ENCODE measurements at places on chromosomes 3 and 15.

DNA sequence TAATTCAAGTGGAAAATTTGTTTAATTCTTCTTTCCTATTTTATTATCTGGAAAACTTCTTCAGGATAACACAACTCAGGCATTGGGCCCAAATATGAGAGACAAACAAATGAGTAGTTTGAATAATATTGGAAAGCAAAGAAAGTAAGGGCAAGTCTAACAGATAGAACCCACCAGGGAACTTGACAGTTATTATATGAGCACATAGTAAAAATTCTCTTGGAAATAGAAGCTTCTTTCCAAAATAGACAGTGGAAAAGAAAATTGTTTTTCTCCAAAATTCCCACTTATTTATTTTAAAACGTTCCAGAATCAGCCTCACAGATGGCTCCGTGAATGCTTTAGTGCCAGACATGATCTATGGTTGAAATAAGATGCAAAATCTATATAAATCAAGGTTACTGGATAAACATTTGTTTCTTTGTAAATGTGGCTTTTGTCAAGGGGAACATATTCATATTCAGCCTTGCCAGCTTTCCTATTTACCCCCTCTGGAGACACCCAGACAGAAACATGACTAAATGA lies 23.9 kb downstream of the LDHAL6B start:
- no peak for DNase-seq

GRCh38 chr3:190995156-190995555 lies 132.7 kb upstream of the GMNC start:
- no peak for DNase-seq

- no peak for DNase-seq
These were observed 42.5 kb upstream of the SRGAP3 start for GRCh38 chr3:9291821-9292410.

DNA sequence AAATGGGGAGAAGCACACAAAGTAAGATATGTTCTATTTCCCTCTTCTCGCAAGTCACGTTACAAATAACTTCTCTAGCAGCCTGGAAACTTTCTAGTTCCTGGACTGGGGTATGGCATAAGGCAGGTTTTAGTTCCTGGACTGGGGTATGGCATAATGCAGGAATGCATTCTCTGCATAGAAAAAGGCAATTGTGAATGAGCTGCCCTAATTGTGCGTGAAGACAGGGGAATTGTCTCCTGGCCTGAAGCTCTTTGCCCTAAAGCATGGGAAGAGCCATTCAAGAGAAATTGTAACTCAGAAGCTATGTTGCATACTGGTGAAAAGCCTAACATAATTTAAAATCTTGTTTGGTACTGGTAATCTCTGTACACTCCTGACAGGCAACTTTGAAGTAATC lies 54.3 kb upstream of the CBLB start:
- no peak for DNase-seq

GRCh38 chr15:64905119-64905831 lies 6.4 kb upstream of the ANKDD1A start:
- peak; percentile 88 for DNase-seq

GRCh38 chr3:49930168-49930690 lies 618 bp upstream of the MON1A start:
- no peak for DNase-seq

DNA sequence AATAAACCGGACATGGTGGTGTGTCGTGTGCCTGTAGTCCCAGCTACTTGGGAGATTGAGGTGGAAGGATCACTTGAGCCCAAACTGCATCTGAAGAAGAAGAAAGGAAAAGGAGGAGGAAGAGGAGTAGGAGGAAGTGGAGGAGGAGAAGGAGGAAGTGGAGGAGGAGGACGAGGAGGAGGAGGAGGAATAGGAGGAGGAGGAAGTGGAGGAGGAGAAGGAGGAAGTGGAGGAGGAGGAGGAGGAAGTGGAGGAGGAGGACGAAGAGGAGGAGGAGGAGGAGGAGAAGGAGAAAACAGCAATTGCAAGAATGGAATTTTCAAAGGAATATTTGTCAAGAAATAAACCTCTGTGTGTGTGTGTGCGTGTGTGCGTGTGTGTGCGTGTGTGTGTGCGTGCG lies 528.6 kb downstream of the CADM2 start:
- no peak for DNase-seq

DNA sequence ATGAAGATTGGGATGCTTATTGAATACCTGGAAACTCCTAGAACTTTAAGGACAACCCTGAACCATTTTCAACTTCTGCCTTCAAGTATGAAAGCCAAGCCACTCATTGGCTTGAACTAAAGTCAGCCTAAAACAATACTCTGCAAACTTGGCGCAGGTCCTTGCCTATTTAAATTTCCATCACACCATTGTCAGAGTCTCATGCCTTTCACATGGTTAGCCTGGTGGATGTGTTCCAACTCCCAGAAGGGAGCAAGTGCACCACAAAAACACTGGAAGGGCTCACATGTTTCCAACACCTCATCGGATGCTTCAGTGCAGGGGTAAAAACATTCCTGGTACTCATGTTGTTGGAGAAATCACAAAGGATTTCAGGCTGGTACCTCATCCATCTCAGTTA lies 511.6 kb upstream of the MDFIC2 start:
- DNase-seq = no peak

GRCh38 chr3:67018789-67019526 lies 20.9 kb downstream of the KBTBD8 start:
- DNase-seq = no peak

DNA sequence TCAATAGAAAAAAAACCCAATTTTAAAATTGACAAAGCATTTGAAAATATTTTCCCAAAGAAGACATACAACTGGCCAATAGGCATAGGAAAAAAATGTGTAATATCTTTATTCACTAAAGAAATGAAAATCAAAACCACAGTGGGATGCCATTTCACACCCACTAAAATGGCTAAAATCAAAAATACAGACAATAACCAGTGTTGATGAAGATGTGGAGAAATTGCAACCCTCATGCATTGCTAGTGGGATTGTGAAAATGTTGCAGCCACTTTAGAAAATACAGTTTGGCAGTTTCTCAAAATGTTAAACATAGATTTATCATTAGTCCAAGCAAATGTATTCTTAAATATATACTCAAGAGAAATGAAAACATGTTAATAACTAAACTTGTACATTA lies 315.1 kb upstream of the GPR149 start:
- DNase-seq = no peak

DNA sequence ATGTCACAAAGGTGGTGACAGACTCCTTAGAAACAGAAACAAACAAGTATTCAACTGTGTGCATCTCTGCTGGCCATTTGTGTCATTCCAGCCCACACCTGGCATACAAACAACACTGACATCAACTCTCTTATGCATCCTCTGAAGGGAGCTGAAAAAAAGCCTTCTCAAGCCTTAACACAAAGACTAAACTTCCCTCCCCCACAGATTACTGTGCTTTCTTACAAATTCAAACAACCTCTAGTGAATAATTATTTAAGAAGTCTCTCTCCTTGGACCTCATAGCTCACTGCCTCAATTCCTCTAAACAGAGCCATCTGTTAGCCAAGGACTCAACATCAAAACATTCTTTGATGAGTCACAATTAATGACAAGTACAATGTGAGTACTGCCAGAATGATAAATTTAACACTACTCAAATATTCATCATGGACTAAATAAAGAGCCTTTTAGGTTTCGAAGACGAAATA lies 132.1 kb downstream of the WDR76 start:
- DNase-seq = peak; percentile 21

DNA sequence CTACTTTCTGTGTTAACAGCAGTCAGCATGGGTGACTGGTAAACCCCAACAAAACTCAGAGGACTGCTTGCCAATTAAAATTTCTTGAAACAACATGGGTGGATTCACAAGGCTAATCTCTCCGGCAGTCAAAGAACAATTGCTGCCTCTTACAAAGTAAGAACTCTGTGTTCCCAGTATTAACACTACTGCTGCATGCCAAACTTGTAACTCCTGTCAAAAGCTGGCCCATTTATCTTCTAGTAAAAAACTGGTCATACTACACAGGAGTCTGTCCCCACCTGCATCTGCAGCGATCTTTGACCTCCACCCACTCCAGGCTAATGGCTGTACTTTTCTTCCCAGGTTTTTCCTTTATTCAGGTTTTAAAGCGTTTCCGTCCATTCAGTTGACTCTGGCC lies 8.7 kb upstream of the ZNF589 start:
- DNase-seq = peak; percentile 4

- no peak for DNase-seq
These were observed 24.5 kb downstream of the TMOD3 start for GRCh38 chr15:51853998-51854397.

DNA sequence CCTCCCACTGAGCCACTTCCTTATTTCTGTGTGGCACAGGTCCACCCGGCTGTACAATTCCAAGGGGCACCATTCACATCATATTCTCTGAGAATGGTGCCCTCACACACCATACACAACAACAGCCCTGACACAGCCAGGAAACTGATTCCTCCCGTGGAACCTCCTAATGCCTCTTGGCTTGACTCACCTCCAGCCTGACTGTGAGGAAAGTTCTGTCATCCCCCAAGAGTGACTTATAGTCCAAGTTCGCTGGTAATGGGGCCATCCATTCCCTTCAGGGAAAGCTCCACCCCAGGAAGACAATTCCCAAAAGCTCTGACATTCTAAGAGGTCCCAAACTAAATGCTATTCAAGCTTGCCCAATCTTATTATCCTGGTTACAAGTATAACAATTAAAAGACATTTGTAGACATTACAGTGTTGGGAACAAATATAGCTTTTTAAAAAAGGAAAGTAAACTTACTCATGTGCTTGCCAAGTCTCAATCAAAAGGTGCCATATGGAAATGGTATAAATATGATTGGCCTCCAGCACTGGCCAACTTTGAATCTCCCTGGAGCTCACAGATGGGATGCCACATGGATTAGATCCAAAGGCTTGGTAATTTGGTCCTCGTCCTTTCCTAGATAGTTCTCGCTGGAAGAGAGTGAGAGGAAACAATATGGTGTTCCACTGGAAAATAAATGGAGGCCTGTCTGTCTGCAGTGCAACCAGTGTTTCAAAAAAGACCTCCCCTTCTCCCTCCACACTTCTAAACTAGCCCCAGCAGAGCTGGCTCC lies 56.3 kb upstream of the PSMD6 start:
- DNase-seq = no peak

DNA sequence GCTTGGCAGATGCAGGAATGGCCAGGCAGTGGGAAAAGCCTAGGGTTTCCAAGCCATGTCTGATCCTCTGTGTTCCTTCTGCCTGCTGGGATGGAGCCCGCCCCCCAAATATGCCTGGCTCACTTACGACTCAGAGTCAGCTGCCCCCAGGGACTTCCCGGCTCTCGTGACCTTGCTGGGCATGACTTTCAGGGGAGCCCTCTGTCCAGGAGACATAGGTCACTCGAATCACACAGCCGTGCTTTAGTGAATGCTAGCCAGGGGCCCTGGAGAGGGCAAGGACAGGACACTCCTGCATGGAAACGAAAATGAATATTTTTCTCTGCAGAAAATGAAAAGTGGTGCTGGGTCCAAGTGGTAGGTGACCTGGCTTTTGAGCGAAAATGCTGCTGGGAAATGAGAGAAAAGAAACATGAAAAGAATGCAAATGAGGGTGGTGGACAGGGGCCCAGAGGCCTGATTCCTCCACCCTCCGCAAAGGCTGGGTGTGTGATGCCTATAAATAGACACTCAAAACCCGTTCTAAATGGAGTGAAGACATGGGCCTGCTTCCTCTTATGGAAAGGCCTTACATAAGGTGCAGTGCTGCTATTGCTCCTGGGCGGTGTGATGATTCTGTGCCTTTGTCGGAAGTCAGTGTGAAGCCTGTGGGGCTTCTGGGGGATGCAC lies 107.4 kb downstream of the APBA2 start:
- DNase-seq = no peak

DNA sequence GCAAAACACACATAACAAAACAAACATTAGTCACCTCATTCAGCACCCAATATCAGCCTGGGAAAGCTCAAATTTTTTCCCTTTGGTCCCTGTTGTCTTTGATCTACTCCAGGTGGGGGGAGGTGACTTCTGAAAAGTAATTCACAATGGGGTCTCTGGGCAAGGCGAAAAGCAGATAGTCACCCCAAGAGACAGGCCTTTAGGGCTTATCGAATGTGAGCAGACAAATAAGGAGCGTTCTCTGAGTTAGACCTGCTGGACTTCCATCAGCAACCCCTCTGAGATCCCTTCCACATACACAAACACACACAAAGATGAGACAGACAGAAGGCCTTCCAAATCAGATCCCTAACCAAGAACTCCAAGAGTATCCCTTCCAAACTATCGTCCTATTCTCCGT lies 171.0 kb upstream of the SMAD3 start:
- no peak for DNase-seq

- peak; percentile 83 for DNase-seq
These were observed 53.1 kb upstream of the ULK4 start for GRCh38 chr3:42014921-42015533.

- no peak for DNase-seq
These were observed 230.0 kb upstream of the TOPAZ1 start for GRCh38 chr3:44011680-44012079.

DNA sequence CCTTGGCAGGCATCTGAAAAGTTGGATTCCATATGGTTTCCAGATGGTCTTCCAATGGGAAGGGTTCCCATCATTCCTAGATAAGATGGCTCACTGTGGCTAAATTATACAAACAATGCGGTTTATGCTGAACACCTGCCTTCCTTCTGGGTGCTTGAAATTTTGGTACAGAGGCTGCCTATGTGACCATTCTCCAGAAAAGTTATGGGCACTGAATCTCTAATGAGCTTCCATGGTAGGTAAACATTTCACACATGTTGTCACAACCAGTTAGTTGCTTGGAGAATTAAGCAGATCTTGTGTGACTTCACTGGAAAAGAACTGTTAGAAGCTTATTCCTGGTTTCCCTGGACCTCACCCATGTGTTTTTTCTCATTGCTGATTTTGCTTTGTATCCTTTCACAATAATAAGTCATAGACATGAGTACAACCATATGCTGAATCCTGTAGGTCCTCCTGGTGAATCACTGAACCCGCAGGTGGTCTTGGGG lies 30.1 kb downstream of the PLOD2 start:
- DNase-seq = no peak

GRCh38 chr3:34072297-34072696 lies 273.9 kb downstream of the PDCD6IP start:
- no peak for DNase-seq

DNA sequence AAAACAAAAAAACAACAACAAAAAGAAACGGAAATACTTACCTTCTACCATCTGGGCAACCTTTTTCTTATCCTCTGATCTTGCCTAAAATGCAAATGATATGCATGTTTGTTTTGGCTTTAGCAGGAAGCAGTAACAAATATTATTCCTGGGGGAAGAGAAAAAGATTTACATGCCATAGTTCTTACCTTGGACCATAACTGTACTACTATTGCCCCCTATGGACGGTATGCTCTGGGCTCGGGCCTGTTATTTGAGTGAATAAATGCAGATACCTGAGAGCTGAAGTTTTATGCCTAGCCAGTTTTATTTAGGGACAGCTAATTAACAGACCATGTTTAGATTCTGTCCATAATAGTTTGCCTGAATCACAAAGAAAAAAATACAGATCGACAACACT lies 12.6 kb upstream of the STARD5 start:
- no peak for DNase-seq

DNA sequence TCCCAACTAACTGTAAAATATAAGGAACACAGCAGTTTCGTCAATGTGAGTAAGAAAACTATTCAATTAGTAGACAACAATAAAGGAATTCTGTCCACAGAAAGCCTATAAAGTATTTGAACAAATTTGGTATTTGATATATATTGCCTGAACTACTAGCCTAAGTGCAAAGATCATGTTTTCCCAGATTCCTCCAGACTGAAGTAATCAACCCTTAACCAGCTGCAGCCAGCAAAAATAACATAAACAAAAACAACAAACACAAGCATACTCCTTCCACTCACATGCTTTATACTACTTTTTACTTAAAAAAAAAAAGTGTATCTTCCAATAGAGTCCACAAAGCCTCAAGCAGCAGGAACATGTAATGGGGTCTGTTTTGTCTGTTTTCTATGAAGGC lies 24.1 kb downstream of the PGBD4 start:
- DNase-seq = no peak

GRCh38 chr15:89243046-89243690 lies 611 bp upstream of the FANCI start:
- DNase-seq = peak; percentile 41

Measured in kidney (tissue), 22 donors.